ENCODE measurements at places on chromosomes 4 and X.

- no peak for DNase-seq
These were observed 55.9 kb upstream of the USP9X start for GRCh38 chrX:41029332-41029731.

GRCh38 chr4:82799006-82799881 is 648 bp upstream of the SCD5 start:
- DNase-seq = no peak

DNA sequence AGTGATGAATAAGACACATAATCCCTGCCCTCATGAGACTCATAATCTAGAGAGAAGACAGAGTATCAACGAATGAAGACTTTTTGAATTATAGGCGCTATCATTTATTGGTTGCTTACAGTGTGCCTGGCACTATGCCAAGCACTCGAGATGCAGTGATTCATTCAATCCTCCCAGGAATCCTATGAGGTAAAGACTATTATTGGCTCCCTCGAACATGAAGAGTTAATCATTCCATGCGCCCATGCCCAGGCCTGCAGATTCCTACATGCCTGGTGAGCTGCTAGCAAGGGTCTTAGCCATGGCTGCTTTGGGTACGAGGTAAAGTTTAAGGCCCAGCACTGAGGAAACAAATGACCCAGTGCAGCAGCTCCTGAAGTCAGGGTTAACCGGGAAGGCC is 47.0 kb downstream of the TEX13B start:
- DNase-seq = no peak

DNA sequence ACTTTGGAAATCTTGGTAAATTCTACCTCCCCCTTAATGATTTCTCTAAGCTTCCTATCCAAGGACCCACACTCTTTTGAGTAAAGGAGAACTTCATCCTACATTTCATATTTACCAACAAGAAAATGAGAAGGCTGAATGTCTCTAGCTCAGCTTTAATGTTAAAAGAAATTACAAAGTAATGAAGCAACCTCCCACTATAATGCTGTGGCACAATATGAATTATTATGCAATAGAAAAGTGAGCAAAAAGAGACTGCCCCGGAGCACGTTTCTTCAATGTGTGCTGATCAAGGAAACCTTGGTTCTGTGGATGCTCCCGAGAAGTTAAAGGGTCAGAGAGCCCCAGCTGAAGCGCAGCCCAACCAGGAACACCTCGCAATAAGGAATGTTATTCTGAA is 9.1 kb upstream of the TBC1D1 start:
- no peak for DNase-seq

- no peak for DNase-seq
These were observed 217.1 kb downstream of the ZNF674 start for GRCh38 chrX:46328133-46328532.

- DNase-seq = no peak
These were observed 228.1 kb downstream of the CBR4 start for GRCh38 chr4:168781926-168782325.

DNA sequence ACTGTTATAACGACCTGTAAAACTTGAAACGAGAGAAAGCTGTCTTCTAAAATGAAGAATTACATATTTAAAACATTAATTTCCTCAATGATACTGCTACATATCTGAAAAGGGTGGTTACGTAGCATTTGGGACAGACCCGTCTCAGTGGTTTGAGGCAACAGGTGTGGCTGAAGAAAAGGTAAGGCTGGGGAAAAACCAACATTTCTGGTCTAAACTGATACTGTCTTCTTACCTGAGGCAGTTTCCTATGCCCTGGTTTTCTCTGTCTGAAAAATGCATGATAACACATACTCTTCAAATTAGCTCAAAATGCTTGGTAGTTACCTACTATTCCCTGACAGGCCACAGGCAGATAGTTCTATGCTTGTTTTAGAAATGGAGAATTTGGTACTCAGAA is 30.4 kb downstream of the PLS3 start:
- DNase-seq = no peak

- DNase-seq = no peak
These were observed 613.1 kb upstream of the HS3ST1 start for GRCh38 chr4:12041828-12042227.

GRCh38 chr4:109179061-109179460 is 123.4 kb downstream of the COL25A1 start:
- no peak for DNase-seq

- DNase-seq = peak; percentile 41
These were observed 1016.5 kb downstream of the SH3BGRL start for GRCh38 chrX:82218361-82218760.

DNA sequence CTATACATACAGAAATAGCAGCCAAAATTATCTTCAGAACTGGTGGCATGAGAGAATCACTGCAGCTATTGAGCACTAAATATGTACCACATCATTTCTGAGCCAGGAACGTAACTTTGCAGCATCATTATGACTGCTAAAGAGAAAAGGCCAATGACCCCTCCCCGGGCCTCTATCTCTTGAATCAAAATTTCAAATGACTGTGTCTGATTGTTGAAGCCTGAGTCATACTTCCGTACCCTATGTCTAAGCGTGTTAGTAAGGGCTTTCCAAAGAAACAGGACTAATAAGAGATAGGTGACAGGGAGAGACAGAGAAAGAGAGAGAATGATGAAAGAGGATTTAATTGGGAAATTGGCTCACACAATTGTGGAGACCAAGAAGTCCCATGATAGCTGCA is 445.5 kb upstream of the SPANXN1 start:
- DNase-seq = no peak

- no peak for DNase-seq
These were observed 101.8 kb downstream of the SLC34A2 start for GRCh38 chr4:25757452-25757851.

GRCh38 chr4:163681208-163681821 is 186.8 kb downstream of the TMA16 start:
- peak; percentile 69 for DNase-seq

- no peak for DNase-seq
These were observed 23.3 kb upstream of the GPR50 start for GRCh38 chrX:151153086-151153485.

DNA sequence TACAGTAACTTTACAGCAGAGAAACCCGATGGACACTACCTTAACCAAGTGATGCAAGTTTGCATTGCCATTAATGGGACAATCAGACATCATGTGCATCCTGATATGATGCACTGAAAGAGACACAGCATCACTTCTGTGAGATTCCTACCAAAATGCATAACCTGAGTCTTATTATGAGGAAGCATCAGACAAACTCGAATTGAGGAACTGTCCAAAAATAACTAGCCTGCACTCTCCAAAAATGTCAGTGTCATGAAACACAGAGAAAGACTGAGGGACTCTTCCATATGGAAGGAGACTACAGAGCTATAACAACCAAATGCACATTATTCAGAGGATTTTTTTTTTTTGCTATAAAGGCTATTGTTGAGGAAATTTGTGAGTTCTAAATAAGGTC is 66.6 kb upstream of the IQSEC2 start:
- DNase-seq = no peak

- DNase-seq = no peak
These were observed 37.8 kb downstream of the TET2 start for GRCh38 chr4:105184316-105184980.

Data from COR-L47 (cell line).